ENCODE measurements at places on chromosomes 13 and 19. TPM values are rescaled to one million over a fixed set of nuclear protein-coding genes. Genes with fewer than 3 reads are reported as not detected.

Gene MISP3
- 1.5 TPM for total RNA-seq

DNA sequence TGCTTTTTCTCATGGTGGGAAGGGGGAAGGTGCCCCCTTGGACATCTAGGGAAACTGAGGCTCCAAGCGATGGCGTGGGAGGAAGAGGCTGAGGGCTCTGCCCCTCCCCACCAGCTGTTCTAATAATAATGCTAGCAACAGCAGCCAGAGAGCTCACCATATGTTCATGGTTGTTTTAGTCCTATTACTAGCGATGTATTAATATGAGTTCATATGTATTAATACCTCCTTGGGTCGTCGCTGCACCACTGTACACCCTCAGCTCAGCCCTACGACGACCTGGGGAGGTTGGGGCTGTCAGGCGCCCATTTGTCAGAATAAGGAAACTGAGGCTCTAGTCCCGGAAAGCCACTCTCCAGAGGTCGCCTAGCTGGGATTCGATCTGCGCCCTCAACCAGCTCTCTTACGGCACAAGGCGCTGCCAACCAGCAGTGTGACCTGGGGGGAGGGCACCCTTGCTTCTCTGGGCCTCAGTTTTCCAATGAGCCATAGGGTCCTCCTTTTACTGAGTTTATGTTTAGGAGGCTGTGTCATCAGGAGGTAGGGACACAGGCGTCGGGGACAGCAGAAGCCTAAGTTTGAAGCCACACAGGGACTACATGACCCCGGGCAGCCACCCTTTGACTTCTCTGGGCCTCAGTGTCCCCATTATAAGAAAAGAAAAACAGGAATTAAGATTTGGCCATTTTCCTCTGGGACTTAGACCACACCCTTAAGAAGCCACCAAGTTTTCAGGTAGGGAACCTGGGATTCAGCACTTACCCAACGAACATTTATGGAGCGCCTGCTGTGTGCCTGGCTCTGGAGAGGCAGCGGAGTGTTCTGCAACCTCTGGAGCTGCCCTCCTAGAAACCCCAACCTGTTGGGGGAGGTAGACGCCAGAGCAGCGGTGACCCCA lies 664 bp downstream of the MAST3 start:
- H3K27me3 ChIP-seq: peaks cover 13% of the 10 kb centered on the region
- H3K27ac ChIP-seq: no peak overlapping the region
- DNase-seq: no peak
- H3K4me1 ChIP-seq: peaks cover 16% of the 10 kb centered on the region

- H3K27me3 ChIP-seq: no peaks in the 10 kb centered on the region
- H3K36me3 ChIP-seq: no peaks in the 10 kb centered on the region
- no peak overlapping the region for H3K4me3 ChIP-seq
- no peak overlapping the region for H3K27ac ChIP-seq
- DNase-seq: no peak
These were observed 1229.3 kb upstream of the SLC10A2 start for GRCh38 chr13:104295537-104295936.

- H3K36me3 ChIP-seq: no peaks in the 10 kb centered on the region
- no peak for DNase-seq
- no peak overlapping the region for H3K4me3 ChIP-seq
- H3K27ac ChIP-seq: no peak overlapping the region
- no peaks in the 10 kb centered on the region for H3K27me3 ChIP-seq
These were observed 217.1 kb downstream of the COL4A1 start for GRCh38 chr13:110089815-110090214.

DNA sequence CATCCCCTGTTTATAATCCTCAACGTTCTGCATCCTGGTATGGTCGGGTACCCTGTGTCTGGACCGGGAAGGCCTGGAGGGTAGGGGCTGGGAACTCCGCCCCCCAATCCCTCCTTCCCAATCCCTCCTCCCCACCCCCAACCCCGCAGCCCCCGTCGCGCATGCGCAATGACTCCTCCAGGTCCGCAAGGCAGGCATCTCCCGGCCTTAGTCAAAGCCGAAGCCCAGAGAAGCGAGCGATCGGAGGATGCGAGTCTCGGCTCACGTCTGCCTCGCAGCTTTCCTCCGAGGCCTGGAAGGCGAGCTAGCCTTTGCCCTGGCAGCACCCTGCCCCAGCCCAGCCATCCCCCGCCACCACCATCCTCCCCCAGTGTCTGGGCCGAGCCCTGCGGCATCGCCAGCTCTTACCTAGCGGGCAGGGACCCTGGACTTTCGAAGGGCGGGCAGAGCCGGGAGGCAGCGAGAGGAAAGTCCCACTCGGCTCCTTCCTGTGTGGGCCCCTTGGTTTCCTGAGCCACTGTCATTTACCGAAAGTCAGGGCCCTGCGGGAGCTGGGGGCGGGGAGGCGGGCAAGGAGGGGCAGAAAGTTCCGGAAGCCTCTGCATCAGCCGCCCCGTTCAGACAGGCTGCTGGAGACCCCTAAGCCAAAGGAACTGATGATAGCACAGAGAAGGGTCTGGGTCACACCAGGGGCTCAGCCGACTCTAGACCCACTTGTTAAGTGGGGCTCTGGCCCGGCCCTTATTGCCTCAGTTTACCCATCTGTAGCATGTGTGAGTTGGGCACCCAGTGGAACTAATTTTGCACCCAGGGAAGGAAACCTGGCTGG lies at the start of gene JAK3:
Gene JAK3 (minus strand): TSS at position 445 of the 829 bp plus-strand sequence. CDS start 3,565 bp downstream, outside the sequence.
- peaks cover 11% of the 10 kb centered on the region for H3K4me1 ChIP-seq
- peak within 1 kb of the TSS; percentile 53 for H3K27ac ChIP-seq
- no peak for DNase-seq
- H3K27me3 ChIP-seq: peaks cover 7% of the 10 kb centered on the region
- H3K36me3 ChIP-seq: no peaks in the 10 kb centered on the region

DNA sequence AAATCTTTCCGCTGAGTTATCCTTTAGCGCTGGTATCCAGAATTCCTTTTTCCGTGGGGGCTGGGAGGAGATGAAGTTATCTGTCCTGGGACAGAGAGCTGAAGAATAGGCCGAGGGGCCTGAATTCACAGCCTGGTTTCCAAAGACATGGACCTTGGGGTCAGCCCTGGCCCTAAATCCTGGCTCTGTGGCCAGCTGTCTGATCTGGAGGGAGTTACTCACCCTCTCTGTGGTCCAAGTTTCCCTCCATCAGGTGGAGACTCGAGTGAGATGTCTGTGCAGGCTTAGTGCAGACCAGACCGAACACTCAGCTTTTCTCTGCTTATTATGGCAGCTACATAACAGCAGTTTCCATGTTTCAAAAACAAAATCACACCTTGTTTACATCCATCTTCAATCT lies 59.6 kb downstream of the CDADC1 start:
- peak overlapping the region; percentile 90 for H3K27ac ChIP-seq
- no peak for DNase-seq
- no peaks in the 10 kb centered on the region for H3K27me3 ChIP-seq
- no peak overlapping the region for H3K4me3 ChIP-seq
- H3K4me1 ChIP-seq: peaks cover 84% of the 10 kb centered on the region

DNA sequence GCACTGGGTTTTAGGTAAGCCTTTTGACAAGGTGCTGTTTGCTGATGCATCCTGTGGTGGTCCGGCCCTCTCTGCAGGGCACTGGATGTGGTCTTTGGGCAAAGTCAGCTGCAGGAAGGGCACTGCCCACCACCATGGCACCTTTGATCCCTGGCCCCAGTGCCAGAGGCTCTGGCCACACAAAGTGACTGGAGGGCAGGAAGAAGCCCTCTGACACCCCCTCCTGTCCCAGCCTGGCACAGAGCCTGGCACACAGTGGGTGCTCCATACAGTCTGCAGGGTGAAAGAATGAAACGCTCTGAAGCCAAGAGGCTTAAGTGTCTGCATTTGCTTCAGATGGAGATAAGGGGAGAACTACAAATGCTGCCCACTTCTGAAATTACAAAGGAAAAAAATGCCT lies 47.6 kb upstream of the CNMD start:
- H3K4me1 ChIP-seq: no peaks in the 10 kb centered on the region
- H3K4me3 ChIP-seq: no peak overlapping the region
- H3K27ac ChIP-seq: no peak overlapping the region
- DNase-seq: no peak

- H3K36me3 ChIP-seq: no peaks in the 10 kb centered on the region
- H3K4me1 ChIP-seq: no peaks in the 10 kb centered on the region
- H3K4me3 ChIP-seq: no peak overlapping the region
- no peaks in the 10 kb centered on the region for H3K27me3 ChIP-seq
These were observed 171.7 kb downstream of the DNAJC15 start for GRCh38 chr13:43195112-43195511.

DNA sequence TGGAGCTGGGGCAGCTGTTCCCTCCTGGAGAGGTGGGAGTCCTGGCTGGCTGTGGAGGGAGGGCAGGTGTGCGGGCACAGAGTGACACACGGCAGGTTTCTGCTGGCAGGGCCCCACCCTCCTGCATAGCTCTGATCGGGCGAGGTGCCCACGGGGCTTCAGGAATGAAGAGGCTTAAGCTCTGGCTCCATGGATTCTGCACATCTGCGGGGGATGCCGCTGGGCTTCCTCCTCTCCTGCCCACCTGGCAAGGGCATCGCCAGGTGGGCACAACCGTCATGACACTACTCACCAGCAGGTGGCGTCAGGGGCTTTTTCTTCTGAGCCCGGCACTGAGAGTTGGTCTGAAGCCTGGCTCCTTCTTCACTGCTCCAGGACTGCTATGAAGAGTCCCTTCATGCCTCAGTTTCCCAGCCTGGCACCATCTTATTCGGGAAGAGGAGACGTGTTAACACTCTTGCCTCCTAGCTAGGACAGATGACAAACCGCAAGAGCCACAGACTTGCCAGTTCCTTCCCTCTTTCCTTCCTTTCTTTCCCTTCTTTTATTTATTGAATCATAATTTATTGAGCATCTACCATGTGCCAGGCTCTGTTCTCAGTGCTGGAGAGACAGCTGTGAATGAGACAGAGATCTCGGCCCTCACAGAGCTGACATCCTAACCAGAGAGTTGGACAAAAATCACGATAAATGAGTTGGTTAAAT lies 15.2 kb upstream of the PAK4 start:
- DNase-seq: no peak
- H3K4me1 ChIP-seq: no peaks in the 10 kb centered on the region
- no peaks in the 10 kb centered on the region for H3K36me3 ChIP-seq
- peaks cover 88% of the 10 kb centered on the region for H3K27me3 ChIP-seq
